ENCODE measurements at places on chromosomes 12 and 14. TPM values are rescaled to one million over a fixed set of nuclear protein-coding genes. Genes with fewer than 3 reads are reported as not detected.

Gene TAS2R30
- 0.87 TPM for total RNA-seq

Gene KRT75
- total RNA-seq, result not detected

Gene DLGAP5
- 97.4 TPM for total RNA-seq

Gene FZD10
- not detected for total RNA-seq

Gene GPR162
- 0.11 TPM for total RNA-seq

Gene CCDC198
- total RNA-seq, result not detected

Gene CNTN1
- not detected for total RNA-seq

Gene GPR68
- total RNA-seq, result 9.4 TPM

Gene BDKRB1
- total RNA-seq, result not detected

Gene DIP2B
- 29.4 TPM for total RNA-seq

Gene RTL1
- not detected for total RNA-seq

Gene LRP1
- 2.7 TPM for total RNA-seq

Gene AMIGO2
- total RNA-seq, result 17.1 TPM

Gene KCNC2
- total RNA-seq, result not detected

Gene CCDC196
- total RNA-seq, result not detected

Gene SPIC
- not detected for total RNA-seq

Gene SERPINA10
- total RNA-seq, result not detected

Gene RNASE1
- total RNA-seq, result not detected

Gene WDHD1
- total RNA-seq, result 64.4 TPM

Gene SELPLG
- 31.0 TPM for total RNA-seq

Gene RHOF
- total RNA-seq, result 100.0 TPM

Gene KERA
- total RNA-seq, result not detected

Gene SRGAP1
- 0.21 TPM for total RNA-seq

Gene TAS2R46
- not detected for total RNA-seq

Gene BDKRB2
- not detected for total RNA-seq

Gene PRKAG1
- total RNA-seq, result 62.6 TPM

Gene KRT73
- 1.7 TPM for total RNA-seq

Gene ERP27
- total RNA-seq, result 2.0 TPM

Gene DEPDC4
- total RNA-seq, result 2.9 TPM

Gene GNB3
- 0.66 TPM for total RNA-seq

Gene CPNE6
- total RNA-seq, result not detected

Gene CACNA2D4
- 7.2 TPM for total RNA-seq

Gene RHEBL1
- 6.7 TPM for total RNA-seq

Gene PRICKLE1
- 0.30 TPM for total RNA-seq

Gene ASB2
- 25.5 TPM for total RNA-seq

Gene CLEC4C
- total RNA-seq, result not detected

Gene INSM2
- not detected for total RNA-seq
